SK-N-SH (cell line): ENCODE measurements at places on chromosomes 12 and 14. TPM values are rescaled to one million over a fixed set of nuclear protein-coding genes. Genes with fewer than 3 reads are reported as not detected.

SERPINA1 gene
- 10.5 and 11.3 TPM in 2 replicates for polyA plus RNA-seq

SERPINA4 gene
- polyA plus RNA-seq, result not detected in 2 replicates

RHEBL1 gene
- polyA plus RNA-seq, result 2.2 and 2.3 TPM in 2 replicates

PTGDR gene
- polyA plus RNA-seq, result not detected in 2 replicates

CHD8 gene
- polyA plus RNA-seq, result 20.1 and 25.3 TPM in 2 replicates

FAM181A gene
- not detected in 2 replicates for polyA plus RNA-seq

WIF1 gene
- not detected in 2 replicates for polyA plus RNA-seq

OR4E2 gene
- not detected in 2 replicates for polyA plus RNA-seq

SLC16A7 gene
- polyA plus RNA-seq, result not detected in 2 replicates

FGD4 gene
- 0.26 and 0.44 TPM in 2 replicates for polyA plus RNA-seq

GYS2 gene
- polyA plus RNA-seq, result 0.02 TPM in 1 of 2 replicates, not detected in the other

DNA sequence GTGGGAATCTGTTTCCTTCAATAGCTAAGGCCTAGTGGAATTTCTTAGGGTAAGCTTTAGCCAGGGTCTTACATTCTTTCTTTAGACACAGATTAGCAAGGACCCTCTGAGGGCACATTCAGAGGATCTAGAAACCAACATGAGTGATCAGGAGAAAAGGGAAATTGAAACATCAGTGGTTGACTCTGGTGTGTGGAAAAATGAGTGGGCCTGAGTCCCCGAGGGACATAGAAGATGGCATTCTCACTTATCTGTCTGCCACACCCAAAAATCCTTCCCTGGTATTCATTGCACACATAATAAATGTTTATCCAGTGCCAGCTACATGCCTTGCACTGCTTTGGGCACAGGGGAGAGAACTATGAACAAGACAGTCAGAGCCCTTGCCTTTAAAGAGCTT lies 82.9 kb downstream of the SSPN start:
- DNase-seq, result no peak

GRCh38 chr12:93466625-93467350 lies 526 bp upstream of the MRPL42 start:
- DNase-seq, result no peak

DNA sequence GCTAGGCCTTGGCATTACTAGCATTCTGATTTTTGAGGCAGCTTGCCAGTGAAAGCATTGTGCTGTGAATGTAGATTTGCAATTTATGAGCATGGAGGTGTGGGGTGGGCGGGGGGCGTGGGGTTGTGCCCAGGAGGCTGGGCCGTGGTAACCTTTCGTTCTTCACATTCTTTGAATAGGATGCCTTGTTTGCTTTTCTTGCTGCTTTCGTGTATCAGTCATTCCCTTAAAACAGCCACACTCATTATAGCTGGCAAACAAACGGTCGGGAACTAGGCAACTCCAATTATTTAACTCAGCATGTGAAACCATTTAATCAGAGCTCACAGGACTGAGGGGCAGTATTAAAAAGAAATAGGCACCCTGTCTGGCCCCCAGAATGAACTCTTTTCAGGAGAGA lies 115.9 kb upstream of the PELI2 start:
- DNase-seq, result no peak

DNA sequence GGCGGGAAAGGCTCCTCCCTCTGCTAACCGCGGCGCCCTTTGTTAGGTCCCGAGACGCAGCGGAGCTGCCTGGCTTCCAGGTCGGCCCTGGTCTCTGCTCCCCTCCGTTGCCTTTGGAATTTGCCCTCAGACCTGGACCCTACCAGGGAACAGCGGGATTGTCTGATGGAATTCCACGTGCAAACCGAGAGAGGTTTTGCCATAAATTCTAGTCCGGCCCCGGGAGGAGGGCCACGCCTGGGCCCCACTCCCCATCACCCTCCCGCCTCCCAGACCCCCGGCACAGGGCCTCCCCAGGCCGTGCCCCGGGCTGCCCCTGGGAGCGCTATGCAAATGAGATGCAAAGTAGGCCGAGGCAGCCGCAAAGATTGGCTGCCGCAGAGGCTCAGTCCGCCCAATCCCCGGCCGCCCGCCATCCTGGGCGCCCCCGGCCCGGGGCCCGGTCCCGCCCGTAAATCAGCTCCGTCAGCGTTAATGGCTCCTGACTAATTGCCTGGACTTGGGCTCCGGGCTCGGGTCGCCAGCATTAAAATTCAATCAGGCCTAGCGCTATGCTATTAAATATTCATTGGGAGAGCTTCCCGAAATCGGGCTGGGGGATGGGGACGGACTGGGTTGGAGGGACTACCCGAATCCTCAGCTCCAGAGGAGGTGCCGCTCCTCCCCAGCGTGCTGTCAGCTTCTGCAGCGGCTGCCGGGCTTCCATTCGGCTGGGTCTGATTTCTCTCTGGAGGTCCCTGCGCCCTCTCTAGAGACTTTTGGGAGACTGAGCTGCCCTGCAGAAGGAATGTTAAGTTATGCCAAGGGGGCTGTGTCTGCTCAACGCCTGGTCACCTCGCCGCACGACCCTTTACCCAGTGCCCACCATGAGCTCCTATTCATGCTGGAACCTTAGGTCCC lies 15.7 kb upstream of the FIGNL2 start:
- DNase-seq, result peak; percentile 77

- DNase-seq, result no peak
Measured at GRCh38 chr14:71597287-71597920, 334.8 kb upstream of the RGS6 start.

DNA sequence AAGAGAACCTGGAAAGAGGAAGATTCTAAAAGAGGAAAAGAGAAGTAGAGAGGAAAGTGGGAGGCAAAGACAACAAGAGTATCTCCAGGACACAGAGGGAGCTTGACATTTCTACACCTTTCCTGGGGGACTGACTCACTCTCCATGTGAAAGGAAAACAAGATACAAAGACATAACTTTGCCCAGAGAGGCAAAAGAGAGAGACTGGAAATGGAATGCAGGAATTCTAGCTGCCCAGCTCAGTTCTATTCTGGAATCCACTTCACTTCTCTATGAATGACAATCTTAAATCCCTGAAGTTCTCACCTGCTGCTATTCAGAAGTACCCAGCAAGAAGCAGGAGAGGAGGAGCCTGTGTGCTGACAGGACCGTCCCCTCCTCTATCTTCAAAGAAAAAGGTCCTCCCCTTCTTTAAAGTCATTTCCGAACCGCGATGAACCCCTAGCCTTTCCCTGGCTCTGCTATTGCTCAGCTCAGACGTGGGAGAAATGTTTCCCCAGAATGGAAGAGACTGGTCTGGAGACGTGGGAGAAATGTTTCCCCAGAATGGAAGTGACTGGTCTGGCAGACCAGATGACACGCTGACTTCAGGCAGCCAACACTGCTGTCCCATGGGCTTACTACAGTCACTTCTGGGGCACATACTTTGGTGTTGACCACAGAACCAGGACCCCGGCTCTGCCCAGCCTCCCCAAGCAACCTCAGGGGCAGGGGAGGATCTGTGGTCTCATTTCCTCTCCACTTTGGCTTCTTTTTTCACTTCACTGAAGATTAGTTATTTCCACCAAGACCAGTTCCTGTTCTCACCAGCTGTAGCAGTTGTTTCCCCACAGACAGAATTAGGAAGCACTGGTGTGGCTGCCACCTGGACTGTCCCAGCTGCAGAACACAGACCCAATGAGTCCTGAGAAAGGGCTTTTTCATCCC lies 8.3 kb downstream of the FMNL3 start:
- no peak for DNase-seq

- no peak for DNase-seq
Measured at GRCh38 chr12:11891754-11892386, 178.9 kb upstream of the BCL2L14 start.

- DNase-seq, result no peak
Measured at GRCh38 chr14:85575617-85575898, 45.6 kb downstream of the FLRT2 start.

GRCh38 chr12:18689771-18690170 lies 48.0 kb downstream of the PLCZ1 start:
- DNase-seq, result no peak

DNA sequence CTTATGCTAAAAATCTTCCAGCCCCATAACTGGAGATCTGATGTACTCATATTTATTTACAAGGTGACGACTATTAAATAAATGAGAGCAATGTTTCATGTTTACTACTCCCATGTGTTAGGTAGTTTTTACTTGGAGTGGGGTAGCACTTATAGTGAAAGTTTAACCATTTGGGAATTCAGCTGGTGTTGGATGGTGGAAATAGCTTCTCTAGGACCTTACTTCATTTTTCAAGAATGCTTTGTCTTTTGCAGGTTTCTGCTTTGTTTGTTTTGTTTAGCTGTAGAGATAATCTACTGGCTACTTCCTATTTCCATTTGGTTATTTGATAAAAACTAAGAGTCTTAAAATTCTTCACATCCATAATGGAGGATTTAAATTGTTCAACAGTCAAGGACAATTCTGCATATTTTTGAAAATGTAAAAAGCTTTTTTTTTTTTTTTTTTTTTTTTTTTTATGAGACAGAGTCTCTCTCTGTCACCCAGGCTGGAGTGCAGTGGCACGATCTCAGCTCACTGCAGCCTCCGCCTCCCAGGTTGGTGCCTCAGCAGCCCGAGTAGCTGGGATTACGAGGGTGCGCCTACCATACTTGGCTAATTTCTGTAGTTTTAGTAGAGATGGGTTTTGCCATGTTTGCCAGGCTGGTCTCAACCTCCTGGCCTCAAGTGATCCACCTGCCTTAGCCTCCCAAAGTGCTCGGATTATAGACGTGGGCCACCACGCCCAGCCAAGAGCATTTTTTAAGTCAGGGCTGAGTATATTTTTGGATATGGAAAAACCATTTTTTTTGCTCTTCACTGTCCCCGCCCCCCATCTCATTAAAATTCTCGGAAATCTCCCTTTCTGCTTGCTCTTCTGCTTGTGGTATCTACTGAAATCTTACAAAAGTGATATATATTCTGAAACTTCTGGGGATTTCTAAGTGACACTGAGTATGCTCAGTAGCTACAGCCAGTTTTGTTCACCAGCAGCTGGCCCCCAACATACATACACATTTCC lies 1.4 kb upstream of the ABCD2 start:
- DNase-seq, result no peak

DNA sequence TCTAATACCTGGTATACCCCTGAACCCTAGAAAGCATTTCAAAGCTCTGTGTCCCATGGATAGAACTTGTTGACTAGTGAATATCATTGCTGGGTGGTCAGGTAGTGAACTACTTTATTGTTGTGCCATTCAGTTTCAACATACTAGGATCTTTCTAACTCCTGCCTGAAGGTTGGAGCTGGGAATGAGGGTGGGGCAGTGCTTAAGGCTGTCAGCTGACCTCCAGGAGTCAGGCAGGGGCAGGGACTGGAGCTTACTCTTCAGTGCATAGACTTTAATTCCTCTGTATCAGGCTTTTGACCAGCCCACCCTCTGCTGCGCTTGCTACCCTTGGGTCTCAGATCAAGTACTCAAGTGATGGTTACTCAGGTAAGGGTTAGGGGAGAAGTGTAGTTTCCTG lies 102.6 kb upstream of the RFX4 start:
- DNase-seq, result no peak

GRCh38 chr12:116152268-116152667 lies 125.2 kb downstream of the MED13L start:
- DNase-seq, result no peak

- no peak for DNase-seq
Measured at GRCh38 chr12:40012711-40013110, 93.2 kb downstream of the SLC2A13 start.

DNA sequence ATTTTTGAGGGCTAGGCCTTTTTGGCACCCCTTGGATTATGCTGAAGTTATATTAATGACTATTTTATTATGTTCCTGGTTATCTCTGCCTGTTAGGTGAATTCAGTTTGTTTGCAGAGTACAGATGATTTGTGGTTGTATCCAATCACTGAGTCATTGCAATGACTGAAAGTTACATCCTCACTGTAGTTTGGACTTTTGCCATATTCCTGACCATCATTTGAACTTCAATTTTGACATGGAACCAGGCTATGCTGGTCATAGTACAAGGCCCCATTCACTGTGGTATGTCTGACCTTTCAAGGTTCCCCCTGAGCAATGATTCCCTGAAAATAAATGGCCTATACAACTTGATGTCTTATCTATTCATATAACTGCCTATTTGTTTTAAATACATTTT lies 621.0 kb downstream of the CCER1 start:
- no peak for DNase-seq

- no peak for DNase-seq
Measured at GRCh38 chr12:56389412-56389811, 26.8 kb upstream of the APOF start.

DNA sequence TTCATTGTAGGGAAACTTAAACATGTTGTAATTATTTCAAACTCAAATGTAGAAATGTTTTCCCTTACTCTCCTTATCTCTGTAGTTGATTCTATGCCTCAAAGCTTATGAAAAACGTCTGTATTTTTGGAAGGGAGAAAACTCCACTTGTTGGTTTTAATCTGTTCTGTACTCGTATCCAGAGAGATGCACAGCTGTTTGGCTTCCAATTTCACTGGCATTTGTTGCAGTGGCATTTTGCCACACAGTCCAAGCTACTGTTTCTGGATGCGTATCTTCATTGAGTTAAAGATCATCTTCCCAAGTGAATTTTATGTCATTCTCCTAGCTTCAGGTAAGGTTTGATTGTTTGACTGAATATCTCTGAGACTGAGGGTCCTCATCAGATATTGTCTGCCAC lies 481.4 kb downstream of the TRHDE start:
- no peak for DNase-seq

- DNase-seq, result no peak
Measured at GRCh38 chr12:93994721-93995120, 153.7 kb upstream of the PLXNC1 start.

- no peak for DNase-seq
Measured at GRCh38 chr12:31479516-31480210, 111.3 kb downstream of the DENND5B start.

DNA sequence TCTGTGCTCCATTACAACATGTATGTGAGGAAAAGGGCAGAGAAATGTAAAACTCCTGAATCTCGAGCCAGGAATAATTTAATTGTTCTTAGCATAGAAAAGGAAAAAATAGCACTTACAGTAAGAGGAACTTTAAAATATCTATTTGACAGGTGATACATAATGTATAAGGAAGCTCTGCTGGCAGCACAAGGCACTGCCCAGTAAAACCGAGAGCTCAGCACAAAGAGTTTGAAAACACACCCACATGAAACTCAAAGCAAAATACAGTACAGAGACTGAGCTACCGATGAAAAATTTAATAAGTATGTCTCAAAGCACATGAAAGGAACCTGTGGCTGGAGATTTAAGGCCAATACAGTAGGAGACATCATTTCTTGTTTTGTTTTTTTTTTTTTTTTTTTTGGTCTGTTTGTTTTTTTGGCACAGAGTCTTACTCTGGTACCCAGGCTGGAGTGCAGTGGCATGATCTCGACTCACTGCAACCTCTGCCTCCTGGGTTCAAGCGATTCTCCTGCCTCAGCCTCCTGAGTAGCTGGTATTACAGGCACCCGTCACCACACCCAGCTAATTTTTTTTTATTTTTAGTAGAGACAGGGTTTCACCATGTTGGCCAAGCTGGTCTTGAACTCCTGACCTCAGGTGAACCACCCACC lies 19.2 kb downstream of the CLIP1 start:
- DNase-seq, result no peak

GRCh38 chr12:62967701-62968100 lies 32.8 kb upstream of the PPM1H start:
- DNase-seq, result no peak
